ENCODE measurements at places on chromosomes 6 and 20.

- no peak for DNase-seq
Observed at GRCh38 chr6:97052152-97052787, 127.7 kb downstream of the KLHL32 start.

DNA sequence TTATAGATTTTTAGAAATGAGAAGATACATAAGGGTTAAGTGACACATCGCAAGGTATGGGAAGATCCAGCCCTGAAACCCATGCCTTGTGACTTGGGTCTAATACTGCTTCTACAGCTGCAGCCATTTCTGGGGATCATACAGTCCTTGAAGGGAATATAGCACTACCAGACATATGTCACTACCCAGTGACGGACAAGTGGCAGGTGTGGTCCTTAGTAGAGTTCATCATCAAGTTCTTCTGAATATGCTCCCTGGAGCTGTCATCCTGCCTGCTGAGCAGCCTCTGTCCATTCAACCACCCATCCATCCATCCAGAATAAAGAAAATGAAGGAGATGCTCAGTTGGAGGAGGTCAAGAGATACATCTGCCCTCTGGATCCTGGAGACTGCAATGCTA lies 118.6 kb upstream of the ASF1A start:
- DNase-seq: no peak

GRCh38 chr6:313917-314316 lies 21.6 kb downstream of the DUSP22 start:
- DNase-seq: no peak

DNA sequence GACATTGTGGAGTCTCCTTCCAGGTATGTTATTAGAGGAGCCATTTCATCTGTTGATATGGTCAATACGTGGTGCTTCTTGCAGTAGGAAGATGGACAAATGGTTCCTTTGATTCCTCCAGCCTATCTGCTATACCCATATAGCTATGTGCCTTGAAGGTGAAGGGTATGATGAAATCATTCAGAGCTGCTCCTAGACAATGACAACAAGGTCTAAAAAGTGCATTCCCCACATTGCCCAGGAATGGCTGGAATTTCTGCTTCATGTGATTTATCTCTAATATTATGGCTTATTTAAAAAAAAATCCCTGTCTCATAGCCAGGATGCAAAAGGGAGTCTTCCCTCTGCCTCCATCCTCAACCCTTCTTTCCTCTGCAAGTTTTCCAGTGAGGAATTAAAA lies 14.1 kb downstream of the DAAM2 start:
- no peak for DNase-seq

- no peak for DNase-seq
Observed at GRCh38 chr20:63597651-63598478, 23.8 kb upstream of the HELZ2 start.

- no peak for DNase-seq
Observed at GRCh38 chr20:57582432-57583288, 21.8 kb downstream of the PCK1 start.
